ENCODE measurements at places on chromosomes 4 and X.

DNA sequence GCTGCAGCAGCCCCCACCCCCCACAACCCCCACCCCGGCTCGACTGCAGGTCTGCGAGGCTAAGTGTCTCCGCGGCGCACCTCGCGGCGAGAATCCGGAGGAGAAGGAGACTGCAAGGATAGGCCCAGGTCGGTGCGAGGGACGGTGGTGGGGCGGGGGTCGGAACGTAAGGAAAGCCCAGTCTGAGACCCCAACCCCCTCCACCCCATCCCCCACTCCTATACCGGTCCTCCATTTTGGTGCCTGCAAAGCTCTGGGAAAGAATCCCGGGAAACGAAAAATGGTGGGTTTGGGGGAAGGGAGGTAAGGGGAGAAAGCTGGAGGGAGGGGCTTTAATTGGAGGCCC lies 614 bp downstream of the BEX3 start:
- DNase-seq, result no peak

DNA sequence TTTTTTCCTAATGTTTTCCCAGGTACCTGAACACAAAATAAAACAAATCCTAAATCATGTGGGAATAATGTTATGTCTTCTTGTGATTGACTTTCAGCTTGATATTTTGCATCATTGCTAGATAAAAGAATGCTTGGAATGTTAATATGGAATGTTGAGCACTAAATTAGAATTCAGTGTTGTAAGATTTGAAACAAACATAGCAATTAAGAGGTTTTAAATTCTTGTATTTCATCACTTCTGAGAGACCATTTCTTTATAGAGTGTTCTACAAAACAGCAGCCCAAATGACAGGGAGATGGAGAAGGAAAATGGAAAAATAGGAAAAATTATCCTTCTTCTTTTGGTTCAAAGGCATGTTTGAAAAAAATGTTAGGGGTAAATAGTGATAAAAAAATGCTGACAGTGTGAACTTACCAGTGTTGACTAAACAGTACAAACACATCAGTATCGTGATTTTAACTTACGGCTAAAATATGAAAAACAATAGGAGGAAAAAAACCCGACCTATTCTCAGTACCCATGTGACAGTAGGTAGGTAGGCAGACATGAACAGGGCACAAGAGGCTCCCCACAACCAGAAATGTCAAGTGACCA lies 102.6 kb upstream of the PDE5A start:
- no peak for DNase-seq

- DNase-seq, result no peak
These were observed 2.1 kb upstream of the TMEM131L start for GRCh38 chr4:153464068-153464467.

- no peak for DNase-seq
These were observed 179.2 kb upstream of the HCCS start for GRCh38 chrX:10931976-10932375.

- no peak for DNase-seq
These were observed 3.2 kb downstream of the RPS6KA3 start for GRCh38 chrX:20263474-20263873.

DNA sequence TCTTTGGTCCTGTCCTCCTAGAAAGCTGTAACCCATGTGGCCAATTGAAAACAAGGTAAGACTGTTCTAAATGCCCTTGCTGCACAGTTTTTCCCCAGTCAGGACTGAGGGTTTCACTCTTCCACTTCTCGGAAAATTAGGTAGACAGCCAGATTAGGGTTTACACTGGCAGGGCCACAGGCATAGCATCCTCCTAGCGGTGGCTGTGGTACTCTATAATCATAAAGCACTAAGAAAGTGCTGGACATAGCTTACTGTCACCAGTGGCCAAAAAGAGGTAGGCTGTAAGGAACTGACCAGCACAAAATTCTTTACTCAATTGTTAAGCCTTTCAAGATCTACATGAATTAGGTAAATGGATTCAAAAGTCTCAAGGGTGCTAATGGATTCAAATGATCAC lies 11.6 kb upstream of the USP46 start:
- no peak for DNase-seq

- DNase-seq, result no peak
These were observed 74.0 kb downstream of the FHDC1 start for GRCh38 chr4:153010146-153010545.

DNA sequence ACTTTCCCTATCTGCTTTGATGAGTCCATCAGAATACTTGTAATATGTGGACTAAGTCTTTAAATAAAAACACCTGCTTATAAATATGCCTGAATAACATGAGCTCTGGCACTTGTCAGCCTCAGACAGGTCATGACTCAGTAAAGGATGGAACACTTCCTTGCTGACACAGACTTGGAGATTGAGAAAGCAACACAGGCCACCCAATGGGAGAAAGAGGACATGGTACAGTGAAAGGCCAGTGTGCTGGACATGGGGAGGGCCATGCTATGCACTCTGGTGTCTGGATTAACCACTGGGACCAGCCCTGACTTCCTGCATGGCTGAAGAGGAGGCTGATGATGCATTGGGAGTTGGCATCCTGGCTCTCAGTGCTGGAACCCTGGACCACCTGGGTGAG lies 149.5 kb downstream of the DHRSX start:
- no peak for DNase-seq

DNA sequence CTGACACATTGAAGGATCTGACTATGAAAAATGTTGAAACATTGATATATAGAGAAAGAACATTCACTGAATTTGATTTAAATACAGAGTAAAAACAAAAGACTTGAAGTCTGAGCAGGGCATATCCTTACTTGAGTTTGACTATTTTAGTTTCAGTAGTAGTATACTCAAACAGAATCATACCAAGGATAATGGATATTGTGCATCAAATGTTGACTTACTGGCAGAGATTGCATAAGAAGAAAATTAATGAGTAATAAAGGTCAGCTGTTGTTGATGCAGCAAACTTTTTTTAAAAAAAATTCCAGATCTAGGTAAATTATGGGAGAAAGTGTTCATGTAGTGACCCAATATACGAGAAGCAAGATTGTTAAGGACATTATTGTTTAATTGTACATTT lies 94.5 kb upstream of the APOOL start:
- no peak for DNase-seq

DNA sequence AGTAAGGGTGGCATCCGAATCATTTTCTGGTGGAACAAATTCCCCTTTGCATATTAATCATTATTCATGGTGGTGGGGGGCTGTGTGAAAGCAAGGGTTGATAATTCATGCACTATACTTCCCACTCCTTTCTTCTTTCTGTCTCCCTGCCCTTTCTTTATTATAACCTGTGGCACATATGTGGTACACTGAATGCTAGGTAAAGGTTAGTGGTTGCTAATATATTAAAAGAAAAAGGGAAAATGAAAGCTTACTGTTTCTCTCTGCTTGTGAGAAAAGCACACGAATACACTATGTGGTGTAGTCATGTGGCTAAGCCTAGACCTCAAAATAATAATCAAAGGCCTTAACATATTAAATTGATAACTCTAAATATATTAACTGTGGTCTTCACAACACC lies 178.4 kb upstream of the RPS6KA3 start:
- DNase-seq, result no peak

DNA sequence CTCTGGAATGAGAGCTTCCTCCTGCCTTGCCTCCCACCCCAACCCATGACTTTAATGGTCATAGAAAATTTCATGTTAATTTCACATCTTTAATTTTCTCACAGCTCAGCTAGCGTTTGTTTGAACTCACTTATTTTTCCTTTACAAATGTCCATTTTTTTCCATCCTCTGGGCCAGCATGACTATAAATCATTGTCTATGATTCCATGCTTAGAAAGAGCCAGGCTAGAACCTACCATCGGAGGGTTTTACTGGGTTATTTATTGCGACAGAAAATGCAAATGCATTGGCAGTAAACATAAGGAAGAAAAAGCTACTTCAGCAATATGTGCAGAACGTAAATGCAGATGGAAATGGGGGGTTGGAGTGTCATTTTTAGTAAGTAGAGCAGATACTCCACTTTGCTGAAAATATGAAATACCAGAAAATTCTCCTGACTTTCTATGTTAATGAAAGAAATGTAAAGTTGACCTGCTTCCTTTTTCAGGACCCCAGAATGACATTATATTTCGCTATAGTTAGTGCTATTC lies 37.1 kb downstream of the LGI2 start:
- DNase-seq, result no peak

DNA sequence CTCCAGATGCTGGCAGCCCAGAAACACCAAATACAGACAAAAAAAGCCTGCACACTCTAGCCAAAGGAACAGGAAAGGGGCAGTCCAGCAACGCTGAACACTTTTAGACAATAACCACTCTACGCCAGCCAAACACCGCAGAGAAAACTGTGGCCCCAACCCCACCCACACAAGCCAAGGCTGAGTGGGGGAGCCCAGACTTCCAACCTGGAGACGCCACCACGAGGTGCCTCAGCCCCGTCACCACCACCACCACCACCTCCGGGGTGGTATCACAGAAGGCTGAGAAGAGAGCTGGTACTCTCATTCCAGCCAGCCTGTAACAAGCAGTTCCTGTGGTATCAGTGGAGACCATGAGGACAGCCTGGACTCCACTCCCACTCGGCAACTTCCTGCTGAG lies 22.8 kb downstream of the MEPE start:
- DNase-seq, result no peak

- no peak for DNase-seq
These were observed 437.1 kb upstream of the CTSO start for GRCh38 chr4:156390599-156391324.

DNA sequence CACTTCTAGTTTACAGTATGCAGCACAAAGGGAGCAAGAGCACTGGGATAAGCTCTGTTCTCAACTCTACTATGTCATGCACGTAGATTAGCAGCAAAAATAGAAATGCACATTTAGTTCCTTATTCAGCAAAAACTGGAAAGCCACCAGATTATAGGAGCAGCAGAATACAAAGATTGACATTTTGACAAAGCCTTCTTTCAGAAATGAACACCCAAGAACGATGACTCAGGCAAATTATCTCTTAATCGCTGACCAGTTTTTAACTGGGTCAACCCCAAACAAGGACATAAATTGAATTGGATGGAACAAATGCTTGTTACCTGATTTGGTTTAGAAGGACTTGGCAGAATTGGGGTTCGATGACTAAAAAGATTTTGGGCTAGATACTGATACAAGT lies 775.3 kb upstream of the HS3ST1 start:
- no peak for DNase-seq

GRCh38 chr4:89119836-89120235 lies 8.5 kb downstream of the TIGD2 start:
- DNase-seq, result no peak

DNA sequence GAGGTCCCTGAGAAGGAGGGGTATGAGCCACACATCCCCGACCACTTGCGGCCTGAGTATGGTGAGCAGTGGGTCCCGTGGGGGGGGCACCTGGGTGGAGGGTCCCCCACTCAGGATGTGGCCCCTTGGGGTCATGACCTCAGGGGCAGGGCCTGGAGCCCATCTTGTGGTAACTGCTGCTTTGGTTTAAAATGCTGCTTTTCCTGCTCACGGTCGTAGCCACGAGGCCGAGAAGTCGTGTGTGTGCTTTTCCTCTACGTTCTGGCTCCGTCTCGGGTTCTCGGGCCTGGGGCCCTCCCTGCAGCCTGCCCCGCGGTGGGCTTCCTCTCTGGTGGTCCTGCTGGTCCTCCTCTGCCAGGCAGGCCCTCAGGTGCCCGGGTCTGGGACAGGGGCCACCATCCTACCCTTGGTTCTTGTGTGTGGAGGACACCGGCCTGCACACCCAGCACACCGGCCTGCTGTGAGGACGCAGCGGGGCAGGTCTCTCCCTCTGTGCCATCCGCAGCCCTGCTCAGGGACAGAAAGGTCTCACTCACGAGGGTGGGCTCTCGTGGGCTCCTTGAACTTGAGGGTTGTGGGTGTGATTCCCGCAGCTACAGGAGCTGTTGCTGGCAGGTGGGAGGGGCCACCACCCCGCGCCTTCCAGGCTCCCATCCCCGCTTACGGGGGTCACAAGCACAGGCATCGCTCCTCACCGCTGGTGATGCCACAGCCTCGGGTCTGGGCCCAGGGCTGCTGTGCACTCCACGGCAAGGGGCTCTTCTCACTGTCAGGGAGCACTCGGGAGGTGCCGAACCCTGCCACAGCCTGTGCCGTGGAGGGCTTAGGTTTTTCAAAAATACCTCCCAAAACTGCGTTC lies 19.6 kb downstream of the UVSSA start:
- no peak for DNase-seq

DNA sequence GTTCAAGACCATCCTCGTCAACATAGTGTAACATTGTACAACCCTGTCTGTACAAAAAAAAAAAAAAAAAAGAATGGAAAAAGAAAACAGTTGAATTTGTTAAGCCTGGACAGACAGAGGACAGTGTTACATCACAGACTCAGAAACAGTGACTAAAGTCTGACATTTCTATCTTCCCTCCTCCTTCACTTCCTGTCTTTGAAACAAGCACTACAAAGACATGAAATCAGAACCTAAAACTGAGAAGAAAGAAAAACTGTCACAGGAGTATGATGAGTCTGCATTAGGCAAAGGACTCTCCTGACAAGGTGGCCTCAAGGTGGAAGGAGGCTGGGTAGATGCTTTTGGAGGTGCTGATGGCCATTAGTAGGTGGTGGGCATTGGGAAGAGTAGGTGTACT lies 126.7 kb downstream of the RBM47 start:
- DNase-seq, result no peak

DNA sequence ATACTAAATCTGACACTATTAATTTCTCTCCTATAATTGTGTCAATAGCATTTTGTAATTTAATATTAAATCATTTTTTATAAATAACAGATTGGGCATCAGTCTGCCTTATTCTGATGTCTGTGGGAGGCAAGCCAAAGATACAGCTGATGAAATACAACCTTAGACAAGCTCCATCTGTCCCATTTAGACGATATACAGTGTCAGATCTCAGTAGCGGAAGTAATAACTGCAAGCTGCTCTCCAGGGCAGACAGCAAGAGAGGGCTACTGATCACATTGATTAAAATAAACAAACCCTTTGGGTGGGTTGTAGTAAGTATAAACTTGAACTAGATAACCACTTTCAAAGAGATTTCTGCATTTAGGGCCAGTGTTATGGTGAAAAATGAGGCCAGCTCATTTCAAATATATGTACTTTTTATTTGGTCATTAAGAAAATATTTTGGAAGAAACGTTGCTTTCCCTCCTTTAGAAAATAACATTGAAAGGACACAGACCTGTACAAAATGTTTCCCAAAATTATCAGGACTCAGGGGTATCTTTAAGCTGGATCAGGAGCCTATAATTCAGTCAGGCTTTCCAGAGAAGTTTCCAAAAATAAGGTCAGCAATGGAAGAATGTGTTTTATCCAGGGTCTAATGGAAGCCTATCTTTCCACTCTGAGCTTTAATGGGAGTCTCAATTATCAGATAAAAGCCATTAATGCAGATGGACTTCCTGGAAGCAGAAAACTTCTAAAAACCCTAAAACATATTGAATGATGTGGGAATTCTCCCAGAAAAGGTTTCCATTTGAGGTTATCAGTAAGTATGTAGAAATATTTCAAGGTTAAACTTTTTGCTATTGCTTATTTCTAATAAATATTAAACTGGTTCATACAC lies 1028.8 kb upstream of the IGFBP7 start:
- no peak for DNase-seq

GRCh38 chr4:2599304-2599654 lies 62.8 kb downstream of the FAM193A start:
- DNase-seq, result no peak
